ENCODE measurements at places on chromosomes 11 and 22.

DNA sequence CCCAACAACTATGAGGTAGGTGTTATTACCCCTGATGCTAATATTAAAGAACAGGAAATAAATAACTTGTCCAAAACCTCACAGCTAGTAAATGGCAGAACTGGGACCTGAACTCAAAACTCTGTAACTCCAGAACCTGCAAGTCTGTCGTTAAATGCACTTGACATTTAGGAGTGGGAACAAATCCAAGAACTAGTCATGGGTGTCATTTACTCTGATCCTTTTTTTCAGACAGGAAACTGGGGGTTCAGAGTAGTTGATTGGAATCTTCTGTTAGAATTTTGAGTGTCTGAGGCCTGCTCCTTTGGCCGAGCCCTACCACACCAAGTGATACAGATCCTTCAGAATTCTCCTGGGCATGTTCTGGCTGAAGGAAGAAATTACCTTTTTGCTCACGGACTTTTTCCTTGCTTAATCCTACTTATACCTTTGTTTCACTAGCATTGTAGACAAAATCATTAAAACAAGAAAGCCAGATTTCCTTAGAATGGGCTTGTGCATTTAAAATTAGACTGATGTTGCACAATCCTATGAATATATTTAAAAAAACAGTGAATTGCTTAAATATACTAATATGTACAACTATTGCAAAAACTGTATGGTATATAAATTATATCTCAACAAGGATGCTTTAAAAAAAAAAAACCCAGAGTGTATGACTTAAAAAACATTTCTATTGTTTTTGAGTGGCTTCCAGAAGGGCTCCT is 1.4 kb upstream of the YAP1 start:
- DNase-seq: no peak

DNA sequence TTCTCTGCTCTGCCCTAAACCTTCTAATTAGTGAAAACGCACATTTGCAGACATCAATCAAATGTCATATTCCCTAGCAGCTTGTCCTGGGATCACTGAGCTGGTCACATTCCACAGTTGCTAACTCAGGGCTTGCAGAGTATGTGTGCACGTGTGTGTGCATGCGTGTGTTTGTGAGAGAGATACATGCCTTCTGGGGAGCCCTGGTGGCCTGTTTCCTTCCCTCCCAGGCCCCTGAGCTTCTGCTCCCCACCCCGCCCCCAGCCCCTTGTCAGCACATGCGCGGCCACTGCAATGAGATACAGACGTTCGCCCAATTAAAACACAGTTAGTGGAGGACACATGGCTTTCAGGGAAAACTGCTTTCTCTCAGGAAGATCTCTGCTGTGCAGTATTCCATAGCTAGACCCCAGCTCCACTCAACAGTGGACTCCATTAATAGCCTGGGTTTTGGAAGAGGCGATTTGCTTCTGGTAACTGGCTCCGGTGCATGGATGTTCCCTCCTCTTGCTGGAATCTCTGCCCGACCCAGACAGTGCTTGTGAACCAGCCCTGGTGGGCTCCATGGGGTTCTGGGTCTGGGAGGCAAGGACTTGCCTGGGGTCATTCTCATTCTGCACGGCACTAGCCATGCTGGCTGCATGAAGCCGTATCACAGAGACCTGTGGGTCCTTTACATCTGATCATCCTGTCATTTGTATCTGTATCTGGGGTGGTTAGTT is 17.7 kb downstream of the LRP5 start:
- no peak for DNase-seq

GRCh38 chr22:18970176-18970947 is 34.3 kb upstream of the PRODH start:
- no peak for DNase-seq

DNA sequence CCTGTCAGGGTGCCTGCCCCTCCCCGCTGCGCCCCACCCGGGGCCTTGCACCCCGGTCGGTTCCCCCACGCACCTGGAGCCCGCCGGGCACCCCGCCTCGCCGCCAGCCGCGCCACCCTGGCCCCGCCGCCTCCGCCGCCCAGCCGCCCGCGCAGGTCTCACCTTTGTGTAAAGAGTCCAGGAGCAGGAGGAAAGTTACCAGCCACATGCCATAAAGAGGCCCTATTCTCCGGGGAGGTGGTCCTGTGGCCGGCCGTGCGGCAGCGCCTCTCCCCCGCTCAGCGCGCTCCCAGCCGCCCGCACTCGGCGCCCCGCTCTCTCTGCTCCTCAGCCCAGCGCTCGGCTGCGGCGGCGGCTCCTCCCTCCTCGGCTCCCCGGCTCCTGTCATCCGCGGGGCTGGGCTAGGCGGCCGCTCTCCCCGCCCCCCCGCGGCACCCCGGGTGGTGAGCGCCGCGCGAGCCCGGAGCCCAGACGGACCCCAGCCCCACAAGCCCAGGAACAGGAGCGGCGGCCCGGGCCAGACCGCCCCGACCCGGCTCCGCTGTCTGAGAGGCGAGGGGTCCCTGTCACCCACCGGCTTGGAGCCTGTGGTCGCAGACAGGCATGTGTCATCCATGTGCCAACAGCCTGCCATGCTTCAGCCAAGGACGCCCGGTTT is at the start of gene DSCAML1:
Gene DSCAML1 (minus strand): TSS at position 345 of the 658 bp plus-strand sequence. CDS start 137 bp downstream, at position 208.
- no peak for DNase-seq

DNA sequence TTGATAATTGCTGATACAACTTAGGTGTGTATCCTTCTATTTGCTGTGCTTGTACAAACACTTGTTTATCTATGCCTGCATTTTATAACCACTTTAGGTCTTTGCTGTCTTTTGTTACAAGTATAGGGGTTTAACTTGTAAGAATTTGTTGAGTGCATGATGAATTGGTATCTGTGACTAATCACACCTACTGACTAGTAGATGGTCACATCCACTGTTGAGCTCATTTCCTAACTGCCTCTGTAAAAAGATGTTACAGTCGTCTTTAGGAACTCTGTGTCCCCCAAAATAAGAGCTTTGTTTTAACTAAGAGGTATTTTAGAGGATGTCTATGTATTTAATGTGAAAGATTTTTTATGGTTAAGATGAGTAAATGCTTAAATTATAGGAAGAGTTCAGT is 60.5 kb downstream of the HIPK3 start:
- DNase-seq: no peak

Data from renal cortex interstitium (tissue), 15 donors.